Progenitor cell of endocrine pancreas (in vitro differentiated cells): ENCODE measurements at places on chromosomes 6 and 20. TPM values are rescaled to one million over a fixed set of nuclear protein-coding genes. Genes with fewer than 3 reads are reported as not detected.

- DNase-seq = peak; percentile 43
Measured at GRCh38 chr20:48921883-48922820, 641 bp downstream of the ARFGEF2 start.

GRCh38 chr6:100768816-100769351, 112.2 kb downstream of the ASCC3 start:
- no peak for DNase-seq

GRCh38 chr6:3999800-4000661, 78.9 kb downstream of the FAM217A start:
- DNase-seq = no peak

DNA sequence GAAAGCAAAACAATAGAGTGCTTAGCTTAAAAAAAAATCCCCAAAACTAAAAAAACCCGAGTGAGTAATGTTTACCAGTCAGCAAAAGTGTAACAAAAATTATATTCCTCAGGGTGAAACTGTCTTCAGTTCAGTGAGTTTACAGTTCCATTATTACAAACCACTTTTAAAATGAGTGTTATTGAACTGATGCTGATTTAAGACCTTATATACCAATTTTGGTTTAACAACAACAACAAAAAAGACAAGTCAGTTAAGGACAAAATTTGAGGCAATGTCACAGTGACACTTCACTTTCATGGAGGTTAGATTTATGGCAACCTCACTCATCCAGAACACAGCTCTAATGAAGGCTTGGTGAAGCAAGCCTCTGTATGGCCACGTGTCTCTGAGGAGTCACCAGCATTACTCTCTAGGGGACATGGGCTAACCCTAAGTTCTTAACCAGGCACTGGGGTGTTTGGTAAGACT, 630.8 kb downstream of the PHF3 start:
- no peak for DNase-seq

The SDC4 gene
- total RNA-seq = 112 and 121 TPM in 2 replicates

The RAET1E gene
- total RNA-seq = not detected in 2 replicates

The GSTA2 gene
- total RNA-seq = 4.6 and 10.7 TPM in 2 replicates

DNA sequence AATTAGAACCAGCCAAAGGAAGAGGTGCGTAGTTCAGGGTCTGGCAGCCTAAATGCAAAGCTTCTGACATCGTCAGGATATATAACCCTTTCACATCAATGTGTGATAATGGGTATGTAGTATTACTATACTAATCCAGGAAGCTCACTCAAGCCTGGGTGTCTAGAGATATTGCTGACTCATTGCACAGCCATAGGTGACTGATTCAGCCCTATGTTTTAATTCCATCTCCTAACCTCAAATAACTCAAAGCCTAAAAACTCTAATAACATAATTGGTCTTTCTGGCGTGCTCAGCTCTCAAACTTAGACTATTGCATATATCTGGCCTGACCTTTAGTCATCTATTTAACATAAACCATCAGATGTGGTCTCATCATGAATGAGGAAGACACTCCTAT, 658.4 kb downstream of the TBC1D32 start:
- DNase-seq = no peak

GRCh38 chr20:3413393-3413889, 6.0 kb upstream of the DNAAF9 start:
- no peak for DNase-seq

- DNase-seq = no peak
Measured at GRCh38 chr20:23867152-23867776, 12.3 kb downstream of the CST5 start.

GRCh38 chr20:2767768-2768631, 32.4 kb downstream of the CPXM1 start:
- no peak for DNase-seq

GRCh38 chr20:22848364-22848763, 186.7 kb upstream of the SSTR4 start:
- no peak for DNase-seq

DNA sequence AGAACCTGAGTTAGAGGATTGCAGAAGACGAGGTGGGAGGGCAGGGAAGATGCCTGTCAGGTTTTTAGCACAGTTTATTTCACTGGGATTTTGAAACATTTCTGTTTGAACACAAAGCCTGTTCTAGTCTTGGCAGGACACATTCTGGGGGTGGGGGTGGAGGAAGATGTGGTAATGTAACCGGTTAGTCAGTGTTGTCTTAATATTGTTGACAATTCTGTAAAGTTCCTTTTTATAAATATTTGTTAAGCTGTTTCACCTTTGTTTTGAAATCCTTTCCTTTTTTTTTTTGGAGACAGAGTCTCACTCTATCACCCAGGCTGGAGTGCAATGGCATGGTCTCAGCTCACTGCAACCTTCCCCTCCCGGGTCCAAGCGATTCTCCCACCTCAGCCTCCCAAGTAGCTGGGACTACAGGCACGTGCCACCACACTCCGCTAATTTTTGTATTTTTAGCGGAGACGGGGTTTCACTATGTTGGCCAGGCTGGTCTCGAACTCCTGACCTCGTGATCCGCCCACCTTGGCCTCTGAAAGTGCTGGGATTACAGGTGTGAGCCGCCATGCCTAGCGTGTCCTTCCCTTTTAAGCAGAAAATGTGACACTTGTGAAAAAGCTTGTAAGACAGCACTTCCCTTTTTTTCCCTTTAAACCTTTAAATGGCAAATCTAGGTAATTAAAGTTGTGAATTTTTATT, 20.2 kb downstream of the SLC9A8 start:
- no peak for DNase-seq

The SMLR1 gene
- 0.79 and 0.91 TPM in 2 replicates for total RNA-seq

DNA sequence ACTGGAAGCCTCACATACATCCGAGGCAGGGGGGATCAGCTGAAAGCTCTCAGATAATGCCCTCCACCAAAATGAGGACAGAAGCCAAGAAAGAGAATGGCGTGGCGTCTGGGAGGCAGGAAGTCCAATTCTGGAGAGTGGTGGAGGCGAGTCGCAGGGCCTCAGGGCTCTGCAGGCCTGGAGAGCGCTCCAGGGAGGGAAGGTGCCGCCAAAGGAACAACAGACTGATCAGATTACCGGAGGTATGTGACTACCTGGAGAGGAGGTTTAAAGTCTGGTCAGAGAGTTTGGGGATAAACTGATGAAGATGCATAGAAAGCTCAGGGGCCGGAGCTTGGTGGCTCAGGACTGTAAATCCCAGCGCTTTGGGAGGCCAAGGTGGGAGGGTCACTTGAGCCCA, 11.2 kb upstream of the IP6K3 start:
- DNase-seq = no peak

The GABRR1 gene
- not detected in 2 replicates for total RNA-seq

- DNase-seq = no peak
Measured at GRCh38 chr6:158367816-158368215, 55.6 kb downstream of the TULP4 start.

DNA sequence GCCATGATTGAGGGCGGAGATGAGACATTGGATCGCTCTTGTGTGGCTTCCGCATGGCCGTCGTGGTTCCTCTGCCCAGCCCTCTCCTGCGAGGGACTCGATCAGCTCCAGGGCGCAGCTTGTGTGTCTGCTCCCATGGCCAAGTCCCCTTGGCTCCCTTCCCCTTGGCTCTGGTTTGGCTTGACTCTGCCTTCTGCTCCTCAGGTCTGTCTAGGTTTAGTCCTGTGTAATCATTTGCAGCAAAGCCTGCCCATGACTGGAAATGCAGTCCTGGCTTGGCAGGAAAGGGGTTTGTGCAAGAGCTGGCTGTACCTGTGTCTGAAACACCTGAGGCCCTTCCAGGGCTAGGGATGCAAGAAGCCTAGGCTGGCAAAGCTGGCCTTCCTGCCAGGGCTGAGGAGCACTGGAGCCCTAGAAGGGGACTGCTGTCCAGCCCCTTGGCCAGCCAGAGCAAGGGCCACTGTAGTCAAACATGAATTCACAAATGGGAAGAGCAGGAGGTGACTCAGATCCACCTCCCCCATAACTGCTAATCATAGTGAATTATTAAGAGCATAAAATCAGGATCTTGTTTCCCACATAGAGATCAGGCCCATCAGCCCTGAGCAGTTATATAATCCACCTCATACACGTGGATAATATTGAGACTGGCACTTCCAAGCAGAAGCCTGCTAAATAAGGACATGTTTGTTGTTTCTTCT, 196.8 kb downstream of the FARS2 start:
- DNase-seq = no peak

The SYNDIG1 gene
- total RNA-seq = 0.19 and 0.38 TPM in 2 replicates

DNA sequence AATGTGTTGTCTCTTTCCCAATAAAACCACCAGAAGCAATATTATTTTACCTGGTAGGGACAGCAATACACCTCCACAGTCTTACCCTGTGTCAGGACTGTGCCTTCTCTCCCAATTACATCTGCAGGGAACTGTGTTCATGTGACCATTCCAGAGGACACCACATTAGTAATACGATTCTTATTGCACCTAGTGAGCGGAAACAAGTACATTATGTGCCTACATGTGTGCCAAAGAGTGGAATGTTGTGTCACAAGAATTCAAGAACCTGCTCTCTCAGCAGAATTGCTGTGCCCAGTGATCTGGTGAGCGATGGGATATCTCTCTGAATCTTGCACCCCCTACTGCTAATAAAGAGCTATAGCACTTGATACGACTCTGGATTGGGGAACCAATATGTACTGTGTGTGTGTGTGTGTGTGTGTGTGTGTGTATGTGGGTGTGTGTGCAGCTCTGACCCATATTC, 57.4 kb upstream of the FOXC1 start:
- no peak for DNase-seq

GRCh38 chr6:13471184-13471583, 16.2 kb downstream of the GFOD1 start:
- no peak for DNase-seq

DNA sequence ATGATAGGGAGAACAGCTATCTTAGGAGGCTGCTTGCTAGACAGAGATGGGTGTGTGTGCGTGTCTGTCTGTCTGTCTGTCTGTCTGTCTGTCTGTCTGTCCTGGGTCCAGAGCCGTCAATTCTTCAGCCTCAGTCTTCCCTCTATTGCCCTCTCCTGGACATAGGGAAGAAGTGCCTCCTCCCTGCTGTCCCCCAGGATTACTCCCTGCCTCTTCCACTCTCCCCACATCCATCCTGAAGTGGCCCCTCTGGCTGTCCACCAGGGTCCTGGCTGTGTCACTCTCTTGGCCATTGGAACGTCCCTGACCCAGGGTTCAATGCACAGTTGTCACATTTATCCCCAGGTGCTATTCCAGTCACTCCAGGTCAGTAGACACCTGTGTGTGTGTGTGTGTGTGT, 10.2 kb downstream of the TREML2 start:
- no peak for DNase-seq

GRCh38 chr6:134247231-134247833, 70.6 kb downstream of the SGK1 start:
- no peak for DNase-seq

The SOBP gene
- total RNA-seq = 15.4 and 17.0 TPM in 2 replicates

DNA sequence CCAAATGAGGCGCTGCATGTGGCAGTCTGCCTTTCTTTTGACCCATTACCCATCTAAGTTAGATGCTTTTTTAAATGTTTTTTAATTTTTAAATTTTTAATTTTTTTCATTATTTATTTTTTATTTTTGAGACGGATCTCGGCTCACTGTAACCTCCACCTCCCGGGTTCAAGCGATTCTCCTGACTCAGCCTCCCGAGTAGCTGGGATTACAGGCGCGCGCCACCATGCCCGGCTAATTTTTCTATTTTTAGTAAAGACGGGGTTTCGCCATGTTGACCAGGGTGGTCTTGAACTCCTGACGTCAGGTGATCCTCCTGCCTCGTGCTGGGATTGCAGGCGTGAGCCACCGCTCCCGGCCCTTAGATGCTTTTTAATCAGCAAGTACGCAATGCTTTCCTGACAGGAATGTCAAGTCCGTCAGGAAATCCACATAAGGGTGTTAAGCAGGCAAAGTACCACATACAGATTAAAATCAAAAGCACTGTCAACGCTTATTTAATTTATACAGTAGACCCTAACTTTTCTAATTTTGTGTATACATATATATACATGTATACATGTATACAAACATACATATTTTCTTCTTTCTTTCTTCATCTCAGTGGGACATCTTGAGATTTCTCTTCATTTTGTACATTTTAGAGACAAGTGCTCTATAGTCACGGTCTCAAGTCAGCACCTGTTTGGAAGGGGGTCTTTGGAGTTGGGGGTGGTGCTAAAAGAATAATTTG, 995 bp upstream of the GSTA4 start:
- peak; percentile 11 for DNase-seq

The TRAPPC3L gene
- total RNA-seq = not detected in 2 replicates

The LPA gene
- total RNA-seq = 2.7 and 3.2 TPM in 2 replicates

DNA sequence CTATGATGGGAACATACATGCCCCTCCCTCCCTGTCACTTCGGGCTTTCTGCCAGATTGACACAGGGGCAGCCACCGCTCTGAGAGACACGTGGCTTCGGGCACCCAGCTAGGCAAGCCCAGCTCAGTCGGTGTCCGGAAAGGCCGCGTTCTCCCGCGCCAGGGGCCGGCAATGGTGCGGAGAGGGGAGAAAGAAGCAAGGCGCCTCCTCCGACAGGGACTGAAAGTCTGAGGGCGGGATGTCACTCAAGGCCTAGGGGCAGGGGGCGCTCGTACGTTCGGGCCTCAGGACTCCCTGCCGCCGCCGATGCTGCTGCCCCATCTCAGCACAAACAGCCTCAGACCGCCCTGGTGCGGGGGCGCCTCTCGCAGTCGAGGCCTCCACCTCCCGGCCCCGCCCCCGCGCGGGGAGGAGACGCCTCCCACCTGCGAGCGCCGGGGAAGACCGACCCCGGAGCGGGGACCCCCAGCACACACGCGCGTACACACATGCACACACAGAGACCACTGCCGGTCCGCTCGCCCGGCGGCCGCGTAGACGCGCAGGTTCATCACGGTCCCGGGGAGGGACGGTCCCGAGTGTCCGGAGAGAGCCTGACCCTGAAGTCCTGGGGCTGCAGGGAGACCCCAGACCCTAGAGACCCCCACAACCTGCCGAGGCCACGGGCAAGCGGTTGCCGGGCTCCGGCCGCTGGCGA, 1.9 kb downstream of the GRM4 start:
- DNase-seq = peak; percentile 32

- no peak for DNase-seq
Measured at GRCh38 chr20:55417836-55418235, 587.5 kb downstream of the CBLN4 start.

- DNase-seq = no peak
Measured at GRCh38 chr6:157139054-157139708, 184.1 kb downstream of the TMEM242 start.

GRCh38 chr6:92109256-92109655, 1310.1 kb downstream of the EPHA7 start:
- DNase-seq = no peak

The ENPP1 gene
- total RNA-seq = 2.4 and 2.7 TPM in 2 replicates

DNA sequence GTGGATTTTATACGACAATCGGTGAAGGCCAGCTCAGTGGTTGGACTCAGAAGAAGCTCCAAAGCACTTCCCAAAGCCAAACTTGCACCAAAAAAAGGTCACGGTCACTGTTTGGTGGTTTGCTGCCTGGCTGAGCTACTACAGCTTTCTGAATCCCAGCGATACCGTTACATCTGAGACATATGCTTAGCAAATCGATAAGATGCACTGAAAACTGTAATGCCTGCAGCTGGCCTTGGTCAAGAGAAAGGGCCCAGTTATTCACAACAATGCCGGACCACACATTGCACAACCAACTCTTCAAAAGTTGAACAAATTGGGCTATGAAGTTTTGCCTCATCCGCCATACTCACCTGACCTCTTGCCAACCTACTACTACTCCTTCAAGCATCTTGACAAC, 70.2 kb downstream of the FILIP1 start:
- no peak for DNase-seq
